ENCODE measurements at places on chromosomes 2 and 18.

- DNase-seq, result no peak
These were observed 8.4 kb downstream of the GBX2 start for GRCh38 chr2:236159778-236160170.

DNA sequence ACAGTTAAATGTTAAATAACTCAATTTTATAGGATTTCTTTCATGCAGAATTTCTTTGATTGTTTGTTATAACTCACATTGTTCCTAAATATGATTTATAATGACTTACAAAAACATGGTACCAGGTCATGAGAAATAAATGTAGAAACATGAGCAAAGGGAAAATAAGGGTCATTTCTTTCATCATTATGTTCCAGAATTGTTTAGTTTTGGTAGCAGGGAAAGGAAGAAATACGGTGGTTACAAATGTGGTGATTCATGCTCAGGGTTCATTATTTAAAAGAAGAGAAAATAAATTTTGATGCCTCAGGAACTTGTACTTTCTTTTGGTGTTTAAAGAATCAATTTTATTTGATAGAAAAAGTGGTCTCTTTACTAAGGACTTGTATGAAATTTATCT lies 4.4 kb downstream of the LYPD6B start:
- no peak for DNase-seq

- DNase-seq, result no peak
These were observed 392.2 kb downstream of the STK39 start for GRCh38 chr2:167855211-167855610.

DNA sequence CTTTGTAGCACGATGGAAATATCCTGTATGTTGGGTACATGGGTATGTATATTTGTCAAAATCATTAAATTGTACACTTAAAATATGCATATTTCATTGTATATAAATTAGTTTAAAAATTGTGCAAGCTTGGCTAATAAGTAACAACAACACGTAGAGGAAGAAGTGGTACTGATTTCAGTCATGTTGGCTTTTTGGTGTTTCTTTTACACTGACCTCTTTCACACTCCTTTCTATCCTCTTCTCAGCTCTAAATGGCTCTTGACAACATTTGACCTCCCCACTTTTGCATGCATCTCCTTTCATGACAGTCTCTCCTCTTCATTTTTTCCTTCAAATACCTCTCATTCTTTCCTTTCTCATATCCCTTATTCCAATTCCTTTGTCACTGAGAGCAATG lies 801.4 kb upstream of the ZEB2 start:
- DNase-seq, result no peak

- no peak for DNase-seq
These were observed 227.6 kb upstream of the HNRNPA3 start for GRCh38 chr2:176984987-176985386.

All from NCI-H1048 (cell line).